ENCODE measurements at places on chromosomes 11 and 22. TPM values are rescaled to one million over a fixed set of nuclear protein-coding genes. Genes with fewer than 3 reads are reported as not detected.

MRPL21 gene
- 186 TPM for polyA plus RNA-seq

GRCh38 chr11:29373725-29374124 is 643.1 kb downstream of the KCNA4 start:
- DNase-seq, result no peak

GRCh38 chr22:47783433-47784366 is 1021.2 kb downstream of the TBC1D22A start:
- DNase-seq, result no peak

- DNase-seq, result no peak
Observed at GRCh38 chr11:6850526-6850925, 5.0 kb downstream of the OR10A5 start.

All from heart right ventricle (tissue), 16 donors.